CD4-positive, alpha-beta T cell treated with Interleukin-1 beta for 1 hour (primary cell): ENCODE measurements at places on chromosomes 5 and 9.

DNA sequence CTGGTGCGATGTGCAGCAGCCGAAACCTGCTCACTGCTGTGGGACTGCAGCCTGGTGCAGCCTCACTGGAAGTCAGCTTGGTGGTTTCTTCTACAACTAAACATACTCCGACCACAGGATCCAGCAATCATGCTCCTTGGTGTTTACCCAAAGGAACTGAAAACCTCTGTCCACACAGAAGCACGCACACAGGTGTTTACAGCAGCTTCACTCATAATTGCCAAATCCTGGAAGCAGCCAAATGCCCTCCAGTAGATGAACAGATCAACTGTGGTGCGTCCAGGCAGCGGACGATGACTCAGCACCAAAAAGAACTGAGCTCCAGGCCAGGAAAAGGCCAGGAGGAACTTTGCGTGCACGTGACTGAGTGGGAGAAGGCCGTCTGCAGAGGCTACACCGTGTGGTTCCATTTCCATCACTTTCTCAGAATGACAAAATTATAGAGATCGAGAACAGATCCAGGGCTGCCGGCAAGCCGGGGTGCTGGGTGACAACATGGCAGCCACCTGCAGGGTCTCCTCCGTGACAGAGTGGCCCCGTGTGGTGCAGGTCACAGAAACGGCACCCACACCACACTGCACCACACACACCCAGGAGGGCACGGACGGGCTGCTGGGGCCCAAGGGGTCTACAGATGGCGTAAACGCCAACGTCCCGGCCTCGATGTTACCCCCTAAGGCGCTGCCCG, 23.1 kb upstream of the NSMF start:
- no peak for DNase-seq

- no peak for DNase-seq
Measured at GRCh38 chr9:94956731-94957130, 230.2 kb downstream of the AOPEP start.

DNA sequence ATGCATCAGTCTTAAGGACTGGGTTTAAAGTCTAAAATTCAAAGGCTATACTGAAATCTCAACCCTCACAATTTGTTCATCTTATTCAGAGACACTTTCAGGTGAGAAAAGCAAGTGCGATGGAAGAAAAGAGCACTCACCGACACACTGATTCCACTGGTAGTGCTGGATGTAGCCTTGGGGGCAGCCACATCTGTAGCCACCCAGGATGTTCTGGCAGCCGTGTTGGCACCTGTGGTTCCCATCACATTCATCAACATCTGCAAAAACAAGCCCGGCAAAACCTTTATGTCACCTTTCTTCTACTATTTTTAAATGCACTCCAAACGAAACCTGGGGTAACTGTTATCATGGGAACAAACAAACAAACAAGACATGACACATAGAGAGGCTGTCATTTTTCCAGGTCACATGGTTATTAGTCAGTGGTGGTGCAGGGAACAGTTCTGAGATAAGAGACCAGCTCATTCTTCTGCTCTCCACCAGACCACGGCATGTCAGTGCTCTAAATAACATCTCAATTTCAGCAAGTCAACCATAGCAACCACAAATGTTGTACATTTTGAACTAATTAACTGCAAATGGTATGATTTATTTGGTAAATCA, 188.4 kb downstream of the SLC12A2 start:
- no peak for DNase-seq

DNA sequence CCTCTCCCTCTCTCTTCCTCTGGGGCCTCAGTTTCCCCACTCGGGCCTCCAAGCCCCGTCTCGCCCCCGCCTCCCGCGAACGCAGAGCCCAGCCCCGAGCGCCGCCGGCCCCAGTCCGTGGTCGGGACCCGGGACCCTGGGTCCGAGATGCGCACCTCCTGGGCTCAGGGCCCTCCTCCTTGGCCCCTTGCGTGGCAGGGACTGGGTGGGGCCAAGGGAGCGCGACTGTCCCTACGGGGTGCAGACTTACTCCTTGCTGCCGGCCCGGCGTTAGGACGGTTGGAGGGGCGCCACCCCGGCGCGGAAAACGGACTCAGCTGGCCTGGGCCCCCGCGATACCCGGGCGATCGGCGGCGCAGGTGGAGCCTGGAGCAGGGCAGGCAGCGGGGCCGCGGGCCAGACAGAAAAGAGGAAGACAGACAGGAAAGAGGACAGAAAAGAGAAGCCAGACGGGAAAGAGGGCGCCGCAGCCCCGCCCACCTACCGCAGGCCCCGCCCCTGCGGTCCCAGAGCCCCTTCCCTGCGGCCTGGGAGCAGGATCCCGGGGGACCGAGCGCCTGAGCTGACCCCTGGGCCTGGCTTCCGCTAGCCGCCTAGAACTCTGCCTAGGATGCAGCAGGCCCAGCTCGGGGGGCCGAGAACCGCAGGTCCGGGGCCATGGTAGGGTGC, at the start of gene GBGT1:
Gene GBGT1, minus strand, starts transcription at position 411 of the 669 bp plus-strand sequence. CDS start 1,502 bp downstream, outside the sequence.
- DNase-seq, result peak; percentile 30

DNA sequence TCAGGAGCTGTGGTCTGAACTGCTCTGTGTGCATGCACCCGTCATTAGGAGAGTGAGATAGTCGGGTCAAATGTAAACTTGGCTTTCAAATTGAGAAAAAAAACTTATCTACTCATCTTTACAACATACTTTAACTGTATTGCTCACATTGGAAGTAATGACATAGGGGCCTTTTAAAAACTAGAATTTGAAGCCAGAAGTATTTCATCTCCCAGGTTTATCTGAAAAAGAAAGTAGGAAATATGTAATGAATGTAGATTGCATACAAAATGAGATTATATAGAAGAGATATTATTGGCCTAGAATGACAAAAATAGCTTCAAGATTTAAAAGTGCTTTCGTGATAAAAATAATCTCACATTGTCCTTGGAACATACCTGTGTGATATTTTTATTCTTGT, 24.3 kb downstream of the RGS7BP start:
- DNase-seq, result no peak

- no peak for DNase-seq
Measured at GRCh38 chr9:81756561-81756960, 67.2 kb upstream of the TLE1 start.

DNA sequence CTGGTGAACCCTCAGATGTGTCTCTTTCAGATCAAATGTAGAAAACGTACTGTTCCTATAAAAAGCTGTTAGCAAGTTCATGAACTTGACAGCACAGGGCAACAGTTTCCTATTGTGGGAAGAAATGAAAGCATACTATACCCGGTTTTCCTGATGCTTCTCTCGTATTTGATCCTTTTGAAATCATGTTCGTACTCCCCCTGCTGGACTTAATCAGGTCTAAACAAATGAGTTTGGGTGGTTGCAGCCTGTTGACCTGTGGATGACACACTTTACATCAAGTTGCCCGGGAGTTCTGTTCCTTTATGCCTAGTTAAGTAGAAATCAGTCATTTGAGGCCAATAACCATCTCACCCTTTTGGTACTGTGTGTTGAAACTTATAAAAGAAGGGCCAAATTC, 1992.3 kb downstream of the MAT2B start:
- DNase-seq, result no peak

- DNase-seq, result no peak
Measured at GRCh38 chr9:93645149-93645889, 68.9 kb downstream of the PHF2 start.

DNA sequence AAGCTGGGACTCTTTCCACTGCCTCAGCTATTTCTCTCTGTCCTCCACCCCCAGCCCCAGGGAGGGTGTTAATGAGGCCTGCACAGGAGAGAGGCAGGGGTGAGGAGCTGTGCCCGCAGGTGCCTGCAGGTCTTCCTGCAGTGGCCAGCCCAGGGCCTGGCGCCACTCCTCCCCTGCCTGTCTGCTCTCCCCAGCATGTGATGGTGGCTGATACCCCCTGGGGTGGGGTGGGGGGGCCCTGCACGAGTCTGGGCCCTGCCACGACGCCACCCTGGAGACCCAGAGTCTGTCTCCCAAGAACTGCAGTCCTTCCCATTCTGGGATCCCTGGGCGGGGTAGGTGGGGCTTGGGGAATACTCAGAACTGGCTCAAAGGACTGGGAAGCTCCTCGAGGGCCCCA, 166.4 kb upstream of the SMIM23 start:
- DNase-seq, result no peak

DNA sequence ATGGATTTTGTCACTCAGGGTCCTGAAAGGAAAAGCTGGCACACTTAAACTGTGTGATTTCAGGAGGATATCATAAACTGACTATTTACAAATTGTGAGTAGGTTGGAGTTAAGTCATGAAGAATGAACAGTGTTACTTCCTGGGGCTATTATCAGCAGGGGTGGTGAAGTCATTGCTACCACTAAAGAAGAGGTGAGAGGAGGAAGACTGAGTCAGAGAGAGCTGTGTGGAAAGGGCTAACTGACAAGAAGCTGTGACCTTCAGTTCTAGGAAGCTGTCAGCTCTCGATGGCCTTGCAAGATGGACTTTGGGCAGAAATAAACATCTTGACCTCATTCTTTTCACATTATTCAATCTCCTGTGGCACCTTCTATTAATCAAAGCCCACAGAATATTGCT, 72.3 kb upstream of the STARD4 start:
- no peak for DNase-seq

DNA sequence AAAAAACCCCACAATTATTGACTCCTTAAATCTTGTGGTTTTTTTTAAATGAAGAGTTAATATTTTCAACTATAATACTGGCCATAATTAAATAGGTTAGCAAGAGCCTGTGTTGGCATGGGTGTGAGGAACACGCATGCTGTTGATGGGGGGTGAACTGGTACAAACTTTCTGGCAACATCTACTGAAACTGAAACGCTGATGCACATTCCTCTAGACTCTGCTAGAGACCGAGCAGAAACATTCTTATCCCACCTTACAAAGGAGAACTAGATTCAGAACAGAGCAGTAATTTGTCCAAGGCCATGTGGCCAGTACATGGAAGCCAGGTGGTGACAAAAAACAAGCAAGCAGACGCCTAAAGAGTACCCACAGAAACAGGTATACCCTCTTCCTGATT, 2.4 kb downstream of the BICD2 start:
- DNase-seq, result no peak

DNA sequence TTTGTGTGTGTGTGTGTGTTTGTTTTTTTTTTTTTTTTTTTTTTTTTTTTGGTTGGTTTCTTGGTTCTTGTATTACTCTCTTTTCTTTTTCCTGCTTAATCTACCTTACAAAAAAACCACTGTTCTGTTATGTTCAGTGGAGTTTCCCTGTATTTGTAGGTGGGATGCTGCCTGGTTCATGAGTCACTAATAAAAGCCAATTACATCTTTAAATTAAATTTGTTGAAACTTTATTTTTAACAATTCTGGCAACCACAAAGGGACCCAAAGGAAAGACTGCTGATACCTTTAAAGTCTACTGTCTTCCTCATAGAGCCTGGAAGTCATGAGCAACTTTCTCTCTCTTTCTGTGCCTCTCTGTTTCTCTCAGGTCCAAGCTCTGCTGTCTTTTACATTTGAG, 29.5 kb upstream of the RNF20 start:
- DNase-seq, result no peak

GRCh38 chr9:36991516-36992134, 42.4 kb downstream of the PAX5 start:
- DNase-seq, result no peak

GRCh38 chr5:125286271-125286670, 539.8 kb upstream of the ZNF608 start:
- DNase-seq, result no peak

GRCh38 chr5:92374859-92375258, 991.7 kb upstream of the ARRDC3 start:
- DNase-seq, result no peak

DNA sequence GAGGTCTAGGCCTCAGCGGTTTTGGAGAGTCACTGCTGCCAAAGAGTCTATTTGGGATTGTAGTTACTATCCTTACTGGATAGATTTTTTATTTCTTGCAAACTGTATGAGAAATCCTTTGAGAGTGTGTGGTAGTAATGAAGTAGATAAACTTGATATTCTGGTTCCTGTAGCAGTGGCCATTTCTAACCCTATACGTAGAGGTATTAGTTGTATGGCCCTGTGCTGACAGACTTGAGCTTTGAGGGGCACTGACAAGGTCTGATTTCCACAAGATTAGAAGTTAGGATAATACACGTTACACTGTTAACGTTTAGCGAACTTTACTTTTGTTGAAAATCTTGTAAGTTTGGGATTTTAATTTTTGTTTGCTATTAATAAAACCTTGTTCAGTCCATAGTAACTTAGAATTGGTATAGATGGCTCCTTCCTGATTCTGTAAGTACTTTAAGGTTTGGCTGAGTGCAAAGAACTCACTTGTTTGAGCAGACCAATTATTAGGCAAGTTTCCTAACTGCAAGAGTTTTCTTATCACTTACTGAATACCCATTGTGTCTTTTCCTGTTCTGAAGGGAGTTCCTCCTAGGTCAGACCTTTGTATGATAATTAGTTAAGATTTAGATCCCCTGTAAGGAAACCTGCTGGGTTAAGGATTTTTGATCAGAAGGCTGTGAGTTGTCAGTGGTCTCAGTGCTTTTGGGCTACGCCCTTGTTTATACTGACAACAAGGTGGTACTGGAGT, 31.4 kb downstream of the GCNT1 start:
- no peak for DNase-seq

DNA sequence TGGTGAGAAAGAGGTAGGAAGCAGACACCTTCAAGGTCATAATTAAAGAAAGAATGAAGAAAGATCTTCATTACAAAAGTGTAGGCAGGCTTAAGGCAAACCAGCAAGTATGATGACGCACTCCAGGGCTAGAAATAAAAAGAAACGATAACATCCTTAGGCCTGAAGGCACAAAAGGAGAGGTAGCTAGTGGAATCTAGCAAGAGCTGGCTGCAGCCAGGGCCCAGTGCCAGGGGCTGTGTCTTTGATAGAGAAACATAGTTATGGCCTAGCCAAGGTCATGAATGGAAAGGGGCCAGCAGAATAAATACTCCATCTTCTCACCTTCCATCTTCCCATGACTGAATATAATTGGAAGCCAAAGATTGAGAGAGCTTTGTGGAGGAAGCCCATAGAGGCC, 6.8 kb upstream of the SH3TC2 start:
- DNase-seq, result no peak

GRCh38 chr9:120542701-120543490, 37.1 kb downstream of the CDK5RAP2 start:
- no peak for DNase-seq
